Esophagus squamous epithelium (tissue), 5 donors: ENCODE measurements at places on chromosomes 6 and 20.

GRCh38 chr6:125658136-125658535 lies 91.3 kb upstream of the HEY2 start:
- no peak for DNase-seq

DNA sequence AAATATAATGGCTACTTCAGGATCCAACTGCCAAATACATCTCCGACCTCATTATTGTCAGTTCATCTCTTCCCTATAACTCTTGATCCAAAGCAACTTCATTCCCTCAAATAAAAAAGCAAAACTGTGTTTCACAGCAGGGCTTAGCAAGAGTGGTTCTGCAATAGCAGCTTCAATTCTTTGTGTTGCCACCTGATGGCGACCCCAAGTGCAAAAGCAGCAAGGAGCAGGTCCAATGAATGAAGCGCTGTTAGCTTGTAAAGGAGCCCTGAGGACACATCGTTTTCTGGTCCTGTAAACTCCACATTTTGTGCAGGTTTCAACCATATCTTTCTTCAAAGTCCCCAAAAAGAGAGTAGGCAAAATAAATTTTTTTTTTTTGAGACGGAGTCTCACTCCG lies 19.6 kb downstream of the RTN4IP1 start:
- DNase-seq, result no peak

- DNase-seq, result no peak
Observed at GRCh38 chr20:2405693-2406065, 25.0 kb downstream of the TGM6 start.

GRCh38 chr6:2274981-2275891 lies 29.8 kb upstream of the GMDS start:
- no peak for DNase-seq

GRCh38 chr6:129236001-129236517 lies 353.1 kb downstream of the LAMA2 start:
- no peak for DNase-seq

DNA sequence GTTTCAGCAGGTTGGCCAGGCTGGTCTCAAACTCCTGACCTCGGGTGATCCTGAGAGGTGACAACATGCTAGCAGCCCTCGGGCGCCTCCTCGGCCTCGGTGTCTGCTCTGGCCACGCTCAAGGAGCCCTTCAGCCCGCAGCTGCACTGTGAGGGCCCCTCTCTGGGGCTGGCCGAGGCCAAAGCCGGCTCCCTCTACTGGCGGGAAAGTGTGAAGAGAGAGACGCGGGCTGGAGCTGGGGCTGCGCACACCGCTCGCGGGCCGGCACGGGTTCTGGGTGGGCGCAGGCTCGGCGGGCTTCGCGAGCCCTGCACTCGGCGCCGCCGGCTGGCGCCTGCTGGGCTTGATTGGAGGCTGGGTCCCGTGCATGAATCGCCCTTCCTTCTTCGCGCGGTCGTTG lies 80.8 kb upstream of the RBM24 start:
- no peak for DNase-seq

DNA sequence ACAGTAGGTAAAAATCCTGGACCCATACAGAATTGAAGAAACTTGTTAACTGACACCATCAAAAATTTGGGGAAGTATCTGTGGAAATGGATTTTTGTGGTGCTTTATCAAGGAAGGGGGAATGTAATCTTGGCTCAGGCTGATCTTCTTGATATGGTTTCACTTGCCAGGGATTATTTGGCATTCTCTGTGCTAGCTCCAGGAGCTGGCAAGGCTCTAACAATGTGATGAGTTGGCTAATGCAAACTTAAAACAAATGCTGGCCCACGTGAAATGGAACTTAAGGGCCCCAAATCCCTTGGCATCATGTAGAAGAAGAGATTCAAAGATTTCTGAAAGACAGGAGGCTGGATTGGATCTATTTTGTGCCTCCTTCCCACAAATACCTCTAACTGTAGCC lies 13.1 kb downstream of the KCNS1 start:
- no peak for DNase-seq

- no peak for DNase-seq
Observed at GRCh38 chr6:164962805-164963204, 346.6 kb downstream of the C6orf118 start.

- DNase-seq, result no peak
Observed at GRCh38 chr20:13325033-13325432, 104.0 kb downstream of the ISM1 start.

DNA sequence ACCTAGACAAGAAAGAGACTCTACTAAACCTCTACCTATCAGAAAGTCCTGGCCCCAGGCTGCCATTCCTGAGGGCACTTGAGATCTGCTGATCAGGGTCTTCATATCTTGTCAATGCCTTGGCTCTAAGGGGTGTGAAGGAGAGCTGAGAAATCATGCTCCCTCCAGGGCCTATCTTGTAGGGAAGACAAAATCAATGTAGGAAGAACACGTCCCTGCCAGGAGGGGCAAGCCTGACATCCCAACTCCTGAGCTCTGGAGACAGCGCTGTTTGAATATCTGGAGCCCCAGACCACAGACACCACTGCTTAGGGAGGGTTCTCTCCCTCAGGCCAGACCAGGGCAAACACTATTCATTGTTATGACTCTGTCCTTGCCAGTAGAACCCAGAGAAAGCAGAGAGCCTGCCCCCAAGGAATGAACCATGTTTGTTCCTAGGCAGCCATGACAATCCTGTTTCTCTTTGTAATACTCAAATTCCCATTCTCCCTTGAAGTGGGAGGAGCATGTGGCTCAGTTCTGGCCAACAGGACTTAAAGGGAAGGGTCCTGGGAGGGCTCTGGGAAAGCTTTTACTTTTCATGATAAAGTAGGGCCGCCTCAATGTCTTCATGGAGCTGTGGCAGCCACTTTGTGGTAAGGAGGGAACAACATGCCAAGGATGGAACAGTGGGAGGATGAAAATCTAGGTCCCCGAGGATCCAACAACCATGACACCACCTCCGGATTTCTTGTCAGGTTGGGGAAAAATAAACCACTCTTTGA lies 1.8 kb upstream of the FASTKD5 start:
- DNase-seq, result no peak

DNA sequence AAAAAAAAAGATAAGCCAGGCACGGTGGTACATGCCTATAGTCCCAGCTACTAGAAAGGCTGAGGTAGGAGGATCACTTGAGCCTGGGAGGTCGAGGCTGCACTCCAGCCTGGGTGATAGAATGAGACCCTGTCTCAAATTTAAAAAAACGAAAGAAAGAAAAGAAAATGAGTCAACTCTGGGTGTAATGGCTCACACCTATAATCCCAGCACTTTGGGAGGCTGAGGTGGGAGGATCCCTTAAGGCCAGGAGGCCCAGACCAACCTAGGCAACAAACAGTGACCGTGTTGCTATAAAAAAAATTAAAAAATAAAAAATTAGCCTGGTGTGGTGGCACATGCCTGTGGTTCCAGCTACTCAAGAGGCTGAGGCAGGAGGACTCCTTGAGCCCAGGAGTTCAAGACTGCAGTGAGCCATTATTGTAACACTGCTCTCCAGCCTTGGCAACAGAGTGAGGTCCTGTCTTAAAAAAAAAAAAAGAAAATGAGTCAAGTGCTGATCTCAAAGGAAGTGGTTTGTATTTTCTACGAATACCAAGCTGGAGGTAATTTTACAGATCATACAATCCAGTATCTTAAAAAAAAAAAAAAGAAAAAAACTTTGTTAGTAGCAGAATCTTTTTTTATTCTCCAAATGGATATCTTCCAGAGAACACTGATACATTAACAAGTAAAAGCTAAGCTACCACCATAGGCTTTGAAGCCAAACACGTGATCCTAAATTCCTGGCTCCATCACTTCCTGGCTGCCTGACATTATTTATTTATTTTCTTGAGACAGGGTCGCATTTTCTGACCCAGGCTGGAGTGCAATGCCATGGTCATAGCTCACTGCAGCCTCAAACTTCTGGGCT lies 5.7 kb downstream of the COMMD7 start:
- no peak for DNase-seq

- DNase-seq, result no peak
Observed at GRCh38 chr20:4661191-4661590, 60.5 kb upstream of the PRND start.

- no peak for DNase-seq
Observed at GRCh38 chr6:16768477-16768830, 7.2 kb upstream of the ATXN1 start.

DNA sequence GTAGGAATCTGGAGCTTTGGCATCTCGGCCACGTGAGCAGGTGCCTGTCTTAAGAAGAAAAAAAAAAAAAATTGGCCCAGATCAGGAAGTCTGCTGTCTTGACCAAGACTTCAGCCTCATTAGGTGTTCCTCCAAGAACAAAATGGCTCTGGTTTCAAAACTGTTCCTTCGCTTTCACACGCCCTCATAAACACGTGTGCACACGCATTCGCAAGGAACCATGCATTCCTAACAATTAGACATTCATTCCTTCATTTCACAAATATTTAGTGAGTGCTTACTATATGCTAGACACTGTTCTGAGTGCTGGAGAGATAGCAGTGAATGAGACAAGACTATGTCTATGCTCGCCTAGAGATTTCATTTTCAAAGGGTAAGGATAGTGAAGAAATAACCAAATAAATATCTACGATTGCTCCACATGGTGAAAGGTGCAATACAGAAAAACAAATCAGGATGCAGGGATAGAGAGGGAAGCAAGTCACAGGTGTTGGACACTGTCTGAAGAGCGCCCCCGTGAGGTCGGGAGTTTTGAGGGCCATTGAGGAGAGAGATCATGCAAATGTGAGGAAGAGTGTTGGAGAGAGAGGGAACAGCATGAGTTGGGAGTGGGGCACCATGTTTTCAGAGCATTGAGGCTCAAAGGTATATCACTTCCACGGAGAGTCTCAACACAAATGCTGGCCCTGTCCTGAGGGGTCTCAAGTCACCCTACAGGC lies 53.3 kb downstream of the CCDC170 start:
- no peak for DNase-seq

GRCh38 chr6:113672491-113673149 lies 184.5 kb upstream of the MARCKS start:
- no peak for DNase-seq

DNA sequence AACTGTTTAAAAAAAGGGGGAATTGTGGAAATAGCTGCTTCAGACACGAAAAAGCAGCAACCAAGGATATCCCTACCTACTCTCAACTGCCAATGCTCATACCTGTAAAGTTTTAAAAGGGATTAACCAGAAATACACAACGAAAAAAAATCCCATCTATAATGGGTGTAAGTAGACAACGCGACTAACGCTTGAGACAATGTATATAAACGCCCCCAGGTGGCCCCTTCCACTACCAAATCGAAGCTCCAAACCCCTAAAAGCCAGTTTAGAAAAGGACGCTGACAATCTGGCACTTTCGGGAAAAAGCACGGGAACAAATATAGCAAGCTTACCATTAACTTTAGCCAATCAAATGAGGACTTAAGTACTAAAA lies 94.5 kb upstream of the BTN3A2 start:
- no peak for DNase-seq

GRCh38 chr6:135722190-135722589 lies 129.3 kb upstream of the PDE7B start:
- DNase-seq, result no peak

- no peak for DNase-seq
Observed at GRCh38 chr6:167828325-167828956, 1.7 kb downstream of the AFDN start.

GRCh38 chr6:157049133-157049532 lies 272.0 kb downstream of the ARID1B start:
- no peak for DNase-seq

DNA sequence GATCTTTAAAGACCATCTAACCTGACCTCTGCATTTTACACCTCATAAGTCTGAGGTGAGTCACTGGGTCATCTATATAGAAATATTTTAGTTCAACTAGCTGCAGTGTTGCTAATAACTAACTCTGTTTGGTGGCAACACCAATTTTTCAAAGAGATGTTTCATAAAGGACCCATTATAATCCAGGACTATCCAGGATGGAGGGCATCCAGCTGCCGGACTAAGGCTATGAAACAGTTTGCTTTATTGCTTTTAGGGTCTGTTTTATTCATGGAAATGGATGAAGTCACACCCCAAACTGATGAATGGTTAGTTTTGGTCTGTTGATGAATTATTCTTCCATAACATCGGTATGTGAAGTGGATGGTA lies 204.2 kb upstream of the GMDS start:
- DNase-seq, result no peak

- DNase-seq, result no peak
Observed at GRCh38 chr6:28865401-28866204, 58.2 kb downstream of the TRIM27 start.

DNA sequence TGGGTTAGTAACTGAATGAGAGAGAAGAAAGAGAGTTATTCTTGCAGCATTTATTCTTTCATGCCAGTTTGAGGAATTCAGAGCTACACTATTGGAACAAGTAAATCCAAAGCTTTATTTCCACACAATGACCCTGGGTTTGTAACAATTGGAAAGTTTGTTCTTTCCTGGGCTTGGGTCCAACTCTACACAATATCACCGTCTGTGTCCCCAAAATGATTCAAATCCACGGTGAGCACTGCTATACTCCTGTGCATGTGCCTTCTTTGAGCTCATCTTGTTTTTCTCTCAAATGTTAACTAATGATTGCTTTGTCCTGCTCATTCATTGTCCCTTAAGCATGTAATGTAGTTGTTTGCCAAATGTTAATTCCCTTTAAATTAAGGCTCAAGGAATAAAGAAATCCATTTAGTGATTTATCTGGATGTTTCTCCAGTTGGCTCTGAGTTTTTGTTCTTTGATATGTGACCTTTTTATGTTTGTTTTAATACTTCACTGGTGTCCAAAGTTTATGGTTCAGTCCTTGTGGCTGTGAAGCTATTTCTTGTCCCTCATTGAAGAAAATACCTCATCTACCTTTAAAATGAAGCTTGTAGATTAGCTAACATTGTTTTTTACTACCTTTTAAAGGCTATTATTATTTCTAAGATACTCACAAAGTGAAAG lies 20.5 kb upstream of the CRISP3 start:
- DNase-seq, result no peak

DNA sequence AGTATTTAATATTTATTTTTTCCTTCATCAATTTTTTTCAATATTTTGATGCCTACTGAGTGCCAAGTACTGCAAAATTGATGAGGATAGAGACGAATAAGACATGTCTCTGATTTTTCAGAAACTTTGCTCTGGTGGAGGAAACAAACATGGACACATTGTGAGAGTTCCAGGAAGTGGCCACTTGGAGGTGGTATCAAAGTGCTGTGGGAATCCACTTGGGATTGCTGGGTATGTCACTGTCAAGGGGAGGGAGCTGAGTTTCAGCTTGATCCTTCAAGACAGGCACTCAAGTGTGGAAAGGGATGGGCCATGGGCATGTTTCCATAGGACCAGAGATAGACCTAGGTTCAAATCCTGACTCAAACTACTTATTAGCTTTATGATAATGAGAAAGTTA lies 24.5 kb upstream of the ABCC10 start:
- no peak for DNase-seq

DNA sequence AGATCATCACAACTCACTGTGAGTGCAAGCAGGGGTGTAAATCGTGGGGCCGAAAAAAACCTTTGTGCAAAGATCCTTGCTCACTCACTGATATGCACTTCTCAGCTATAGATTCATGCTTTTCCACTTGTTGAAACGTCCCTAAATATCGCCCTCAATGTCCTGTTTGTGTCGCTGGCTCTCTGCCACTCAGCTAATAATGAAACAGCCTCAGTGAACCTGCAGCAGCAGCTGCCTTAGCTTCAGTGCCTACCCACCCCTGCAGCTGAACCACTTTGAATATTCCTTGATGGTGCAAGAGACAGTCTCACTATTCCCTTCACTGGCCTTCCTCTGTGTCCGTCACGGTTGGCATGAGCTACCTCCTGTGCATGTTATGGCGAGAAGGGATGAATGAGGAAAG lies 128.9 kb upstream of the NAA20 start:
- DNase-seq, result no peak
